ENCODE measurements at places on chromosomes 6 and 20.
A peak's percentile ranks its signal among the peaks of the same experiment; 100 is the strongest.

GRCh38 chr20:15831201-15831600 is 742.0 kb downstream of the KIF16B start:
- DNase-seq, result no peak

- DNase-seq, result no peak
Measured at GRCh38 chr6:157253699-157254098, 69.6 kb downstream of the TMEM242 start.

- no peak for DNase-seq
Measured at GRCh38 chr6:45986746-45987274, 28.9 kb downstream of the CLIC5 start.

- DNase-seq, result no peak
Measured at GRCh38 chr6:57147401-57147800, 24.7 kb upstream of the BAG2 start.

- peak; percentile 47 for DNase-seq
Measured at GRCh38 chr6:142567461-142567860, 265.7 kb downstream of the ADGRG6 start.

DNA sequence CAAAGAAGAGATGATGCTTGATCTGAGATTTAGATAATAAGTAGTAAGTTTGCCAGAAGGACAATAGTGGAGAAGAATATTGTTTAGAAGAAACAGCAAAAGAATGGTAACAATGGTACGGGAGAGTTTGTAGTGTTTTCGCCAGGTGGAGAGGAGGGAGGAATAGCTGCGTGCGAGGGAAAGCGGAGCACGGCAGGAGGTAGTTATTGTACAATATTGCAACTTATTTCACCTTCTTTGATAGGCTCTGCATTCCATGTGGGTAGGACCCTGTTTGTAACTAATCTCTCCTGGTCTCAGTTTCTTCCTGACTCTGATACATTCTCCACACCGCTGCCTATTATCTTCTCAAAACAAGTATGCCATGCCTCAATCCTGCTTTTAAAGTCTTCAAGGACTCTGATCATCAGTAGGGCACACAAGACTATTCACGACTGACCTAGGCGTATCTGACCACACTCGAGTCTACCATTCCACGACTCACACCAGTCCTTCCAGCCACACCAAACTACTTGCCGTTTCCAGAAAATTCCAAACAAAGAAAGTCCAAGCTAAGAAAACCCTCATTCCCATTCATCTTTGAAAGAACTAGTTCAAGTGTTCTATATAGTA is 1.1 kb downstream of the PPIL4 start:
- no peak for DNase-seq

DNA sequence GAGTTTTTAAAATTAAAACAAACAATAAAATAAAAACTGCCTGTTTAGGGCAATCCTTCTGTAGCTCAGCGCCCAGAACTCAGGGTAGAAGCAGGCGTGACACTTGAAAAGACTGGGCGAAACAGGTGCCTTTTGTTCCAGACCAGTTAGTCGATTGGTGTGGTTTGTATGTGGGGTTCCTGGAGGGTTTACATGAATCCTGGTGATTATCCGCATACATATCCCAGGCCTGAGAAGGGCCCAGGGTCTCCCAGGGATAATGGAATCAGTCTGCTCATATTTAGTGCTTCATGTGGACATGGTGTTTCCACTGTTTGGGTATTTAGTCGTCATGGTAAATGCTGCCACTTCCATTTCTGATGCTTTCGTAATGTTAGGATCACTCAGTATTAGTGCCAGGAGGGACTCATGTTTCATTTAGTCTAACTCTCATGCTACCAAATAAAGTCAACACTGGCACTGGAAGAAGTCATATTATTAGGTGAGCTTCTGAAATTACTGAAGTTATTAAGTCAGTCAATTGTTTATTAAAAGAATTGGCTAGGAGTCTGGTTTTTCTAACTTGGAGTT is 116.5 kb downstream of the SAMD5 start:
- no peak for DNase-seq

DNA sequence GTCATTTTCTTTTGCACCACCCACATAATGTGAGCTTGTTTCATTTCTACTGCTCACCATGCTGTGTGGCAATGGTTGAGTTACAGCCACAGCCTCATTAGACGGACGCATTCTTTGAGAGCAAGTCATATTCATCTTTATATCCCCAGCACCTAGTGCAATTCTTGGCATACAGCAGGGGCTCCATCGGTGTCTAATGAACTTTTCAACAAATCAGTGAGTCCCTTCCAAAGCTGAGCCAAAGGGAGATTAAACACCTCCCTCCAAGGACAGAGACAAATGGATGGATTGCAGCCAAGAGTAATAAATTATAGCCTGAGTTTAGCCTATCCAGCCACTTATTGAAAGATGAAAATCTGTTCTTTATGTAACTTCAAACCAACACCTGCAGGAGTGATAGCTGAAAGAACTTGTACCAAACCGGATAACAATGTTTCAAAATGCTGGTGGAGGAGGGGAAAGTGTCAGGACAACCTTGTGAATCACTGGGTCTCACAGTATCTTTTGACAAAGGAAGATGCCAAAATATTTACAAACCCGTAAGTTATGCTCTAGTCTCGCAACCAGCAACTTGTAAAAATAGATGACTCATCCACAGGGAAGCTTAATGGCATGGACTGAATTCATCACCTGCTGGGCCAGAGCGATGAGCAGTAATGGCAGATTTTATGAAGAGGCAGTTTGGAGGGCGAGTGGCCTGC is 139.0 kb downstream of the PXDC1 start:
- DNase-seq, result no peak

- no peak for DNase-seq
Measured at GRCh38 chr20:42963796-42964195, 225.9 kb downstream of the PTPRT start.

GRCh38 chr6:109389650-109390274 is 7.5 kb upstream of the CD164 start:
- no peak for DNase-seq

DNA sequence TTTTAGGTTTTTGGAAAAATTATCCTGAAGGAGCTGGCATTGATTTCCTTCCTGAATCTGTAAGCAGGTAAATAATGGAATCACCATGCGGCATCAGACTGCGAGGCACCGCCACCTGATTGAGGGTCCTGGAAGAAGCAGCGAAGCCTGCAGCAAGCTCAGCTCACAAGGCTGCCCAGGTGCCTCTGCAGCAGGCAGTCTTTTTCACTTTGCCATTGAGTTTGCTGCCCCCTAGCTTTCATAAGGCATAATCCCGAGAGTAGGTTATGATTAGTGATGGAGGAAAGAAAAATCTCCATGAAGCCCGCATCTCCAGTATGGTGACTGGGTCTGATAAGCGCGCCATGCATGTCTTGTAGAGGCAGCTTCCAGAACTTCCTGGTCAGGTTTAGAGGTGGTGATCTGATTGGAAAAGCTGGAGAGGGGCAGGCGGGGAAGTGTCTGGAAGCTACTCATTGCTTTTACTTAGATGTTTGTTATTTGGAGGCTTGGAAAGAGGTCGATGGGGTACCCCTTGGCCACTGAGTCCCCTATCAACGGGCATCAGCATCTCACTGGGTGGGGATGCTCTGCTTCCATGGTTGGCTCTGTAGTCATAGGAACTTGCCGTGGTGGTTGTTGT is 26.7 kb downstream of the IYD start:
- no peak for DNase-seq

DNA sequence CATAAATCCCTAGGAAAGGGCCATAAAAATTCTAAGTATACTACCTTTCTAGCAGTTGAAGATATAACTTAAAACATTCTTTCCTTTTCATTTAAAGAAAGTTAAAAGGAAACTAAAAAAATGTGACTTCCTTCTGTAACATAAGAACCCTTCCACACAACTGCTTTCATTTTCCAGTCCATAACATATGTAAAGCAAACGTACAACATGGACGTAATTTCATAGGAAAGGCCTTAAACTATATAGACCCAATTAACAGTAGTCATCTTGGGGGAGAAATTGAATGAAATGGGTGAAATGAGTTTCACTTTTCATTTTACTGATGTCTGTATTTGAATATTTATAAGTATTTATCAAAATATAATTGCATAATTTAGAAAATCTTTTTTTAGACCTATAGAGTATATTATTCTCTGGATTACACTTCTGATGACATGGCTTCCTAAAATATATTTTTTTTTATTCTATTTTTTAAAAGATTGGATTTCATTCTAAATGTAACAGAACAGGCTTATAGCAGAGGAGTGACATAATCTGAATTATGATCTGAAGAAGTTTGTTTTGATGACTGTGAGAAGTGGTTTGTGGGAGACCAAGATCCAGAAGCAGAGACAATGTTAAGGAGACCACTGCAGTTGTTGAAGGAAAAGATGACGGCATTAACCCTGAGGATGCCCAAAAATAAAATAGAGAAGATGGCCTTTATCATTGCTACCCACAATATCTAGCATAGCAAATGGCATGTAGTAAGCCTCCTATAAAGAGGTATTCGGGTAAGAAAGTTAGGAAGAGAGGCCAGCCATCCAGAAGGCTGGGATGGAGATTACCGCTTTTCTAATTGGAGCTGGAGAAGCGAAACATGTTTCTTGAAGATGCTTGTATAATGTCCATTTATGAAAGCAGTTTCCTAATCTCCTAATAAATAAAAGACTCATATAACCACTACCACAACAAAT is 260.4 kb downstream of the PTPRK start:
- DNase-seq, result no peak

DNA sequence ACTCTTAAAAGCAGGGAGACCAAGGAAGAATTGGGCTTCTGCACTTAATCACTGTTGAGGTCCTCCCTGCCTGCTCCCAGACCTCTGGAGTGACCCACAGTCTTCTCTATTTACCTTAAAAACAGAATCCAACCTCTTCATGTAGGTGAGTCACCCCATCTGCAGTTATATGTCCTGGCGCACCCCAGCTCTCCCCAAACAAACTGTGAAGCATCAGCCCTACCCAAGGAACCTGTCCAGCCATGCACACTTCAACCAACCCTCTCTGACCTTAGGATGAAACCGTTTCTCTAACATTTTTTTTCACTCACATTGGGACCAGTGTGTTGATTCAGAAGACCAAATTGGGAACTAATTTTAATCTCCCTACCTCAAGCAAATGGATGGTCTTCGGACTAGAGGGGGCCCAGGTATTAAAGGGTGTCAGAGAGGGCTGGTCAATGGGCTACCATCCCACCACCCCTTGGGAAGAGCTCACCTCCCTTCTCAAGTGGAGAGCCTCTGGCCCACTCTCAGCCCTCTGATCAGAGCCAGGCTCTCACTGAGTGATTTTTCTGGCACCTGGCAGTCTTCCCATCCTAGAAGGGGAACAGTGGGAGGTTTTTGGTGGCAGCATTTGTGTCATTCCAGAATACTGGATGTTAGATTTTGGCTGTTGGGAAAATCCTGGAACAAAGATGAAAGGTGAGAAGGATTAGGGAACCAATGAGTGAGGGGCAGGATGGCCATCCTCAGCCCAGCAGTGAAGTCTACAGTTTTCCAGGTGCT is 203.6 kb downstream of the LRFN2 start:
- DNase-seq, result no peak

DNA sequence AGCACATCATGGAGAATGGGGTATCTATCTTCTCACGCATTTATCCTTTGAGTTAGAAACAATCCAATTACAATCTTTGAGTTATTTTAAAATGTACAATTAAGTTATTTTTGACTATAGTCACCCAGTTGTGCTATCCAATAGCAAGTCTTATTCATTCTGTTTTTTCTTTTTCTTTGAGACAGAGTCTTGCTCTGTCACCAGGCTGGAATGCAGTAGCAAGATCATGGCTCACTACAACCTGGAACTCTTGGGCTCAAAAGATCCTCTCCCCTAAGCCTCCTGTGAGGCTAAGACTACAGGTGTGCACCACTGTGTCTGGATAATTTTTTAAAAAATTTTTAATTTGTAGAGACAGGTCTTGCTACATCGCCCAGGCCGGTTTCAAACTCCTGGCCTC is 201.5 kb upstream of the ZNF217 start:
- no peak for DNase-seq

DNA sequence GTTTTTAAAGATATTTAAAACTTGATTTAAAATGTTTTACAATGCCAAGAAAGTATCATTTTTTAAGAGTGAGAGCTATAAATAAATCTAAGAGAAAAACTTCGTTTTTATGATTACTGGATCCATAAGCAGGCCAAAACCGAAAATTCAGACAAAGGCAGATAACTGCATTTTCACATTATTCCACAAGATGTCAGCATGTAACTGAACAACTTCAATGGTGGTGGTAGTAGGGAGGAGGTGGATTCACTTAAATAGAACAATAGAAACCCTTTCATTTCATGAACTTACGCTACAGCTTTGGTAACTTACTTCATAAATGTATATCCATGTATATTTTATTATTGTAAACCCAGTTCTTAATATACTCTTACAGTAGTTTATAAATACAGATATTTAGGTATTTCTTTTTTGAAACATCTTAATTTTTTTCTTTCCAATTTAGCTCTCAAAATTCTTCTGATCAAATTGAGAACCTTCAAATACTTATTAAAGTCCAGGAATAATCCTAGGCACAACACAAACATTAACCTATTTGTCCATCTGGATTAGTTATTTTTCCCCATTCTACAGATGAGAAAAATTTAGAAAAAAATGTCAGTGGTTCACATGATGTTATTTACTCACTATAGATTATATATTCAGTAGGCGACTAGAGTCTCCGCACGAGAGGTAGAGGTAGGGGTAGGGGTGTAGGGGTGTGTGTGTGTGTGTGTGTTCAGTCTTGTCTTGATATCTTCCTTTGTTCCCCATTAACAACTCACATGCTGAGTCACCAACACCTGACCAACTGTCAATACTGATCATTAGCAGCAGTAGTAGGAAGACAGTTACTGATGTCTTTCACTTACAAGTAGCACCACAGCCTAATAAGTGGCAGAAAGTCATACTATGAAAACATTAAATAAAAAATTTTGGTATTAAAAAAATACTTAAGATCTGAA is 111.5 kb downstream of the ARHGAP18 start:
- no peak for DNase-seq

DNA sequence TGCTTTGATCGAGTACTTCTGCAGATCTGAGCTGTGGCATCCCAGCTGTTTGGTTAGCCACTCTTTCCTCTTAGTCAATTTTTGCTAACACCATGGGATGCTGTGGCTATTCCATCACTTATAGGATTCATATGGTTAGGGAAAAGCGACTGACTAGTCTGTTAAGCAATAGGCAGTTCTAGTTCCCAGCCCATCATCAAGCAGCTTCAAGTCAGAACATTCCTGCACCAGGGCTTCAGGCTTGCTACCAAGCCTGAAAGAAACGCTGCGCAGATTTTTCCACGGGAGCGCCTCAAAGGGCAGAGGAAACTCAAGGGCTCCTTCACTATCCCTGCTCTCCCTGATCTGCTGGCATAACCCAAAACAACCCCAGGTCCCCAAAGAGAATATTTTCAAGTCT is 159.8 kb upstream of the SUPT3H start:
- DNase-seq, result no peak

- DNase-seq, result no peak
Measured at GRCh38 chr6:8821981-8822381, 386.6 kb upstream of the SLC35B3 start.

DNA sequence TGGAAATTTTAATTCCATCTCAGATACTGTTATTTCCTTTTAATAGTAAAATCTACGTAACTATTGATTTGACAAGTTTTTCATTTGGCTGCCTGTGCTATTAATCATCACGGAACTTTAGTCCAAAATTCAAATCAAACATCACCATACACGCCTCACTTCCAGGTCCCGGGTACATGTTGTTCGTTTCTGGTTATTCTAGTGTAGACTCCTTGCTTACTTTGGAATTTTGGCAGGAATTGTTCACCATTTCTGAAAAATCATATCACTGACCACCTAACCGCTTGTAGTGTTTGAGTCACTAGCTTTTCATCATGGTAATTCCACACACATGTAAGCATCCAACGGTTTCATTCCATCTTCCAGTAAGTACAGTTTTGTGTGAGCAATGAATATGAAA is 98.0 kb upstream of the NHSL1 start:
- no peak for DNase-seq

GRCh38 chr6:109527989-109528388 is 45.0 kb upstream of the ZBTB24 start:
- DNase-seq, result no peak

Measured in left hindlimb (tissue), 1 donor.